ENCODE measurements at places on chromosomes 3 and 15.

DNA sequence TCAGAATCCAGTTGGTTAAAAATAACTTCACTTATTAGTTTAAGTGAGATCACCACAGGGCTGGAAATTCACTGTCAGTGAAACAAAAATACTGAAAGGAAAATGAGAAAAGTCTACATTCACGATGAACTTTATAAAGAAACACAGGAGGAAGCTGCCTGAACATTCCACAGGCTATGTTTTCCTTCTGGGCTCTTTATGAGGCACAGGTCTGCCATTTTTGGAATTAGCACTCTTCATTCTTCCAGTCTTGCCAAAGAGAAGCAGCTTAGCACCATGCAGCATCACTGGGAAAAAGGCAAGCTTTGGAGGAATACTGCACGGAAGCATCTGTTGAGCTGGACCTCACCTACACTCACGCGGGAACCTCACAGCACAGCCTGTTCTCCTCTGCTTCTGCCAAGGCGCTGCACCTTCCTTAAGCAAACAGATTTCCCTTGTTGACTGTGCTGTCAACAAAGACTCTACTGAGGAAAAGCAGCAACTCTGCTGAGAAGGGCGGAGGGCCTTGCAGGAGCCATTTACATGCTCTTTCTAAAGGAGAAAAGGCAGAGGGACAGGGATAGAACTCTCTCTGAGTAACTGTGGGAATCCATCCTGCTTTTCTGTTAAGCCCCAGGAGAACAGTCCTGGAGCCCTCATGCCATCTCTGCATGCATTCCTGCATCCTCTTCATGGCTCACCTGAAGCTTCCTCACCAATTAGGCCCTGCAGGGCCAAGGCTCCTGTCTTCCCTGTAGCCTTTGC is 15.7 kb downstream of the SUSD5 start:
- DNase-seq = no peak

DNA sequence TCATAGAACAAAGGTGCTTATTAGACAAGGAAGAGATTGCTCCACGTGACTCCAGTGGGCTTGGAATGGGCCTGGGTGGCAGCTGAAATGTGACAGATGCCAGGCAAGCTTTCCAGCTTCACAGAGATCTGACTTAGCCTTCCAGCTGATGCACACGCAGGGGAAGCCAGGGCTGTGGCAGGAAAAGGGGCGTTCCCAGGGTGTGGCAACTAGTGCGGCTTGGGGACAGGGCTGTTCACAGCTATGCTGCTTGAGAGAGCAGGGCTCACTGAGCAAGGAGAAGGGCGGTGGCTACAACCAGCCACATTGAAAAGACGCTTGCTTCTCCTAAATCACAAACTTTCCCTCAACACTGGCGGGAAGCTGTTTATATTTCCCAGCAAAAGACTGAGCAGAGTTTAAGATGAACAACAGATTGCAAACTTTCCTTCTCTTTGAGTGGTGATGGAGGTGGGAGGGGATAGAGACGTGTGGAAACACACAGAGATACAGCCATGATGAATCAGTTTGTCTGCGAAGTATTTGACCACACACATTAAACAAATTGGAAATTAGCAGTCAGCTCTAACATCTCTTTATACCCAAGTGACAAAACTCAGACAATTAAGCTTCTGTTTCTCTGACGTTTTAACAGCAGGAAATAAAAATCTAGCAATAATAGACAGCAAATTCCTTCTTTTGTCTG is 127.5 kb downstream of the BDH1 start:
- peak; percentile 6 for DNase-seq

DNA sequence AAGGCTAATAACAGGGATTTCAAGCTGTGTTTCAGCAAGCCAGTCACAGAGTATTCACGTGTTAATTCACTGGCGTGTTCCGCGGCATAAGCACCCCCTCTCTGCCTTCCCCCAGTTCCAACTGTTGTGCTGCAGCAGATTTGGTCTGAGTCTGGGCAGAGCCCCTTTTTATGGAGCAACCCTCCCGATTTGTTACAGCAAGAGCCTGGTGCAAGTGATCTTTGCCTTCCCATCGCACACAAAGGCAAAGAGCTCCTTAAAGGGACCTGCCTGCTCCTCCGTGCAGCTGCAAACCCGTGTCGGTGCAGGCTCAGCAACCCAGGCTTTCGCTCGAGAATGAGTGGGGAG is 170.5 kb downstream of the KCNAB1 start:
- no peak for DNase-seq

GRCh38 chr3:71057526-71057894 is 526.0 kb downstream of the FOXP1 start:
- DNase-seq = no peak
